ENCODE measurements at places on chromosomes 7 and 10.

GRCh38 chr7:132625651-132626050 lies 49.4 kb upstream of the PLXNA4 start:
- no peak for DNase-seq

DNA sequence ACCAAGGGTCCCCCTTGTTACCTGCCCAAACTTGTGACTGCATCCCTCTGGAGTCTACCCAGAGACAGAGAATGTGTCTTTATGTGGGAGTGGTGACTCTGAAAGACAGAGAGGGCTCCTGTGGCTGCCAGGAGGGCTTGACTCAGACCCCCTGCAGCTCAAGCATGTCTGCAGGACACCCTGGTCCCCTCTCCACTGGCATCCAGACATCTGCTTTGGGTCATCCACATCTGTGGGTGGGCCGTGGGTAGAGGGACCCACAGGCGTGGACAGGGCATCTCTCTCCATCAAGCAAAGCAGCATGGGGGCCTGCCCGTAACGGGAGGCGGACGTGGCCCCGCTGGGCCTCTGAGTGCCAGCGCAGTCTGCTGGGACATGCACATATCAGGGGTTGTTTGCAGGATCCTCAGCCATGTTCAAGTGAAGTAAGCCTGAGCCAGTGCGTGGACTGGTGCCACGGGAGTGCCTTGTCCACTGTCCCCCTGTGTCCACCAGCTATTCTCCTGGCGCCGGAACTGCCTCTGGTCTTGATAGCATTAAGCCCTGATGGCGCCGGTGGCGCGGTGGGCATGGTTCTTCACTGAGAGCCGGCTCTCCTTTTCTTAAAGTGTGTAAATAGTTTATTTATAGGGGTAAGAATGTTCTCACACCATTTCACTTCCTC lies 19.4 kb upstream of the SH2D4B start:
- DNase-seq: no peak

GRCh38 chr10:104232613-104233102 lies 494 bp upstream of the CFAP43 start:
- no peak for DNase-seq

DNA sequence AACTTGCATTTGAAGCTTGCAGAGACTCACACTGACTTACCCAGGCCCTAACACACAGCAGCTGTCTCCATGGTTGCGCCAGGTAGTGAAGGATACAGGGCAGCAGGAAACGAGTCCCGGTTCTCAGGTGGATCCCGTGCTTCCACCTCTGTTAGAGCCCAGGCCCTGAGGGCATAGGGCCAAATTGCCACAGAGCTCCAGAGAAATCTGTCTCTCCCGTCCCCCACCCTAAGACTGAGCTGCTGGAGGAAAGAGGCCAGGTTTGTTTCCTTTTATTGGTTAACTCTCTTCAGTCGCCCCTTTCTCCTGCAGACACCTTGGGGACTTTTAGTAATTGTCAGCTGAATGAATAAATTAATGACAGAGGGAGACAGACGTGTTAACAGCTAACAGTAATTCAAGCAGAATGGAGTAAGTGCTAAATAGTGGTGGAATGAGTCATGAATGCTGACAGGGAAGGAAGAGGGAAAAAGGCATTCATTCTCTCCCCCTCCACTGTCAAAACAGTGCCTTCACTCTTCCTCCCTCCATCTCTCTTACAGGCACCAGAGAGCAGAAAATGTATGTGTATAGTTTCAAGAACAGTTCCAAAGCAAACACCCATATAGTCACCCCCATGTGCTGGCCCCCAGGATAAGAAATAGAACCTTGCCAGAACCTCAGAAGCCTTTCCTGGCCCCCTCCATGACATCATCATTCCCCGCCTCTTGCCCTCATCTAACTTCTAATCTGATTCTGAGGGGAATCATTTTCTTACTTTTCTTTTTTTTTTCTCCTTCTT lies 16.8 kb upstream of the DLG5 start:
- DNase-seq: no peak
